Spinal cord (tissue), 10 donors: ENCODE measurements at places on chromosomes 7 and 10. TPM values are rescaled to one million over a fixed set of nuclear protein-coding genes. Genes with fewer than 3 reads are reported as not detected.

DNA sequence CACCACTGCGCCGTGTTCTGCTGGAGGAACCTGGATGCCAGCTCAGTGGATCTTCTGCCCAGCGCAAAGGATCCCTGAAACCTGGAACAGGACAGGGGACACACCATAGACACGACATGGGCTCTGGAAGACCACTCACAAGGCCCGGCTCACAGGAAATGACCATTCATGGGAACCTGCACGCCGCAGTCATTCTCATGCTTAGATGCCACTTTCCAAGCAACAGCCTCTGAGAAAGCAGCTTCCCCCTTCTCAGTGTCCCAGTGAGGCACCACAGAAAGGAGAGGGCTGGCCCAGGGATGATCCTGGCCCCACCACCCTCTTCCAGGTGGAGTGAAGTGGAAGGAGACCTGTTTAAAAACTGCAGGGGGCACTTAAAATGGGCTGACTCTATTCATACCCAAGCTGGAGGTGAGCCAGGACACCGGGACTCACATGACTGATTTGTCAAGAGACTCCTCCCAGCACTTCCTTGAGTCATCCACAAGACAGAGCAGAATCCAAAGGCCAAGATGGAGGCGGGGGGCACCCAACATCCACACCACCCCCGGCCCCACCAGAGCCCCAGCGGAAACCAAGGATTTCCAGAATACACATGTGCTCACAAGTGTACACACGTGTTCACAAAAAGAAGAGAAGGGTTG lies 11.2 kb downstream of the CTBP2 start:
- H3K4me3 ChIP-seq, result no peak overlapping the region
- H3K4me1 ChIP-seq, result peaks cover 86% of the 10 kb centered on the region
- DNase-seq, result no peak

DNA sequence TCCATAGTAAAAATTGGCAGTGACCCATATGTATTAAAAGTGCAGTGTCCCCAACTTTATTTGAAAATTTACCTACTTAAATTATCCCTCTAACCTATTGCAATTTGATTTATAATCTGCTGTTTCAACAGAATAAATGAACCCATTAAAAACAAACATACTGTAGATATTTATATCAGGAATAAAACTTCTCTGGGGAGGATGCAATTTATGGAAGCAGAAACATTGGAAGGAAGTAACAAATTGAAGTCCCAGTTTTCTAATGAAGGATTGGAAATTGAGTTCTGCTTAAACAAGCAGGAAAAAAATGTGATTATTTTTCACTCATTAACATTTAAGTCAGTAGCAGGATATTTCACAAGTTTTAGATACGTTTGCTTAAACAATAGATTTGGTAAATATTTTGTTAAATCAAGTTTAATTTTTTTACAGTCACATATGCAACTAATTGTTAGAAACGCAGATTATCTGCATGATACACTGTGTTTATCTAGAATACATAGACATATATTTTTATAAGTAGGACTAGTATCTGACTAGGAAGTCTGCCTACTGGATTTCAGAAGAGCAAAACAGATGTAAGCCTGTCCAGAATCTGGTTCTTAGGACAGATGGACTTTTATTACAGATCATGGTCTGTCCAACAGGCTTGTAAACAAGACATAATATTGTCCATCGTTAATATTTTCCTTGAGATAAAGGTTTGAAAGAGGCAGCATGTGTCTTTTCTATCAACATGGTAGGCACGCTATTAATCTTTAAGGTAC lies 5.3 kb downstream of the AGMO start:
- no peak for DNase-seq
- H3K27ac ChIP-seq, result no peak overlapping the region
- H3K4me1 ChIP-seq, result no peaks in the 10 kb centered on the region
- H3K36me3 ChIP-seq, result no peaks in the 10 kb centered on the region

The GDF10 gene
- 6.6 TPM for total RNA-seq

The MYL7 gene
- total RNA-seq, result 0.66 TPM

The ALKBH4 gene
- 9.6 TPM for total RNA-seq

The IL2RA gene
- total RNA-seq, result 0.10 TPM

The DDC gene
- 2.5 TPM for total RNA-seq
